ENCODE measurements at places on chromosomes 6 and 20.

- no peak for DNase-seq
Measured at GRCh38 chr6:144027932-144028587, 20.0 kb upstream of the PLAGL1 start.

DNA sequence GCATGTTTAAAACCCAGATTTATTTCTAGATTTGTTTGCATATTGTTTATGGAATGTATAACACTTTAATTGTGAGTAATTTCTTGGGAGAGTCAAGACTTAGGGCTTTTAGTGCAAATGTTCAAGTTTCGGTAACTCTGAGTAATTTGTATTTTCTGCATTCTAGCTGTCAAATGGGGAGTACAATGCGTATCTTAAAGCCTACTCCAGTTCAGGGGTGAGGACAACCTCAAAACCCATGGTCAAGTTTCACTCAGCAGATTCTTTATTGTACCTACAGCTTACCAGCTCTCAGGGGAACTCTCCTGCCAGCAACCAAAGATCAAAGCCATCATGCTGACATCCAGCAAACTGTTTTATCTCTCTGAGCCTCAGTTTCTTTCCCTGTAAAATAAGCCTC, 458.6 kb upstream of the JARID2 start:
- DNase-seq = no peak

GRCh38 chr6:128600397-128600951, 80.1 kb upstream of the PTPRK start:
- no peak for DNase-seq

GRCh38 chr6:140382355-140382754, 1007.9 kb upstream of the CITED2 start:
- no peak for DNase-seq

- DNase-seq = peak; percentile 64
Measured at GRCh38 chr20:872855-873520, 39.5 kb downstream of the FAM110A start.

- no peak for DNase-seq
Measured at GRCh38 chr20:13638162-13638495, 603 bp downstream of the TASP1 start.

DNA sequence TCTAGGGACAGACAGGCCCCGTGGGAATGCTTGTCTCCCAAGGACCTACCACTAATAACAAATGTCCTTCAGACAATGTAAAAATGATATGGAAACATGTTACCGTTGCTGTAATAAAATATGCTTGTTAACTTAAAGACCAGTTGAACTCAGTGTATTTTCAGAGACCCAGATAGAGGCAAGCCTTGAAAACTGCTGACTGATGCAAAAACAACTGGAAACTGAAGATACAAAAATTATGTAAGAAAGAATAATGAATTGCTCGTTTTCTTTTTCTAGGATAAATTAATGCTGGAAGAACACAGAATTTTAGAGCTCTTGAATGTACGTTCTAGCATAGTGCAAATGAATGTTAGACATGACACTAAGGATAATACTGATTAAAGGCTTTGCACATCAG, 311.5 kb upstream of the MAN1A1 start:
- DNase-seq = no peak

DNA sequence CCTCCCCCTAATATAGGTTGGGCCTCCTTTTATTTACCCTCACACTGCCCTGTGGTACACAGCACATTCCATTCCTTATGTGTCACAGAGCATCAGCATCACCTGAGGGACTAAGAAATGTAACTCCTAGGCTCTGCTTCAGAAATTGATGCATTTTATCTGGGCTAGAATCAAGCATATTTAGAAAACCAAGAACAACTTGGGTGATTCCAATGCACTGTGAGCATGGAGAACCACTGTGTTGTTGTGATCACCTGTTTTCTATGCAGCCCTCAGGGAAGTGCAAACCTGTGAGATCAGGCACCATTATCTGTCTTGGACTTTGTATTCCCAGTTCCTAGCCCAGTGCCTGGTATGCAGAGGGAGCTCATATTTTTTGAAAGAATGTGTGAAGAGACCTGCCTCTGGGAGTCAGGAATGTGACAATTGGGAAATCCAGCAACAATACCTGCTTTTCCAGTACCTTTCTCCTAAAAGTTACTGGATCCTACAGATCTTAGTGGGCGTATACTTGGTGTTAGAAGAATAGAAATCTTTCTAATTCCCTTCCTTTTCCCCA, 7.0 kb downstream of the KAT14 start:
- no peak for DNase-seq

DNA sequence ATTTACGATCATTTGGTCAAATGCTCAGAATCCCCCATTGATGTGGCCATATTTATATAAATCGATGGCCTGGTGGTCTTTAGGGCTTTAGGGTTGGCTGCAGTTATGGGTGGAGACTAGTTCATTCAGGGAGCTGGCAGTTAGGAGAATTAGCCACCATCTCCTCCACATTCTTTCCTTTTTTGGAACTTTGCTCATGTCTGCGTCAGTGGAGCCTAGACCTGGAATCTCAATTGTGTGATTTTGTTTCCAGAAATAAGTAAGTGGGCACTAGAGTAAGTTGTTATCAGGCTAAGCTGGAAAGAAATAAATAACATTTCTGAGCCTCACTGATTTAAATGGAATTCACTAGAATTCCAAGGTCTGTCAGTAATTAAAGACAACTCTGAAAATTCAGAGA, 29.0 kb upstream of the ELOVL5 start:
- no peak for DNase-seq

- no peak for DNase-seq
Measured at GRCh38 chr20:62959101-62959971, 6.8 kb downstream of the SLC17A9 start.
